Activated CD8-positive, alpha-beta memory T cell treated with anti-CD3 and anti-CD28 coated beads, Interleukin-2, amount 50 U/mL, for 4 hours (primary cell): ENCODE measurements at places on chromosomes 7 and 10.

DNA sequence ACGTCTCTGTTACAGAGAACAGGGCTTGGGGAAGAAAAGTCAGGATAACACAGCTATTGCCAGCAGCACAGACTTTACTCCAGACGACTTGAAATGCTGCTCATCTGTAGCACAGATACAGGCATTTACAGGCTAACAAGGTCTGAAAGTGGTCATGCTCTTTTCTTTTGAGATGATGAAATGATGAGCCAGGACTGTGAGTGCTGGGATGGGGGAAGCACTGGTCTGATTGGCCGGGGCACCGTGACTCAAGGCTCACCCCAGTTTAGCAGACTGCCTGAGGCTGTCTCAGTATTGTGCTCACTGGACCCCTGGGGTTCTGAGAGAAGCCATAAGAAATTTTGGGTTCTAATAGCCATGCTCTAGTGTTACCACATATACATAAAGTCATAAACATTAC is 12.4 kb downstream of the SMKR1 start:
- DNase-seq: no peak

DNA sequence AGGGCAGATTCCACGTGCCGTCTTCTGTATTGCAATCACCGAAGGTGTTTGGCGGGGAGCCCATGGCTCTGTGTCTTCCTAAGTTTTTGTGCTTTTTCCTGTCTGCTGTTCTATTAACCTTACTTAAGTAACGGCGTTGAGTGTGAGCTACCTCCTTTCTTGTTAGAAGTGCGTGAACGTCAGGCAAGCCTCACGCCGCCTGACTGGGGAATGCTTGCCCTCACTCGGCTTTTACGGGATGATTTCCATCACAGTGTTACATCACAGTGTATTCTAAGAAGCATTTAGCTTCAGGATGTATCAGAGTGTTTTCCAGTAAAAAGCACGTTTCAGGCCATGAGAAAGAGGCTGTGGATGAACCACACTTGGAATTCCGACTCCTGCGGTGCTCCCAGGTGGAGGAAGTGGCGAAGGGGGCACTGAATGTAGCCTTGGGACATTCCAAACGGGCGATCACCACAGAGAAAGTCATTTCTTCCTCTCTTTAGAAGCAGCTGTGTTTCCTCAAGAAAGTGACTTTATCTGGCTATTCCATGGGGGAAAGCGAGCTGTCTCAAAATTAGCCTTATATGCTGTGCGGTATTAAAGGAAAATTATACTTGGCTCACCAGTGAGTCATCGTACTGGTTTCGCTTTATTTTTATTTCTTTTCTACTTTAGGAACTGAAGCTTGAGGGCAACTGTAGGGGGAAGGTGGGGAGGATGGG is 290.7 kb downstream of the KLF6 start:
- no peak for DNase-seq

- peak; percentile 37 for DNase-seq
Observed at GRCh38 chr10:124688889-124689670, 55.1 kb downstream of the FAM53B start.

DNA sequence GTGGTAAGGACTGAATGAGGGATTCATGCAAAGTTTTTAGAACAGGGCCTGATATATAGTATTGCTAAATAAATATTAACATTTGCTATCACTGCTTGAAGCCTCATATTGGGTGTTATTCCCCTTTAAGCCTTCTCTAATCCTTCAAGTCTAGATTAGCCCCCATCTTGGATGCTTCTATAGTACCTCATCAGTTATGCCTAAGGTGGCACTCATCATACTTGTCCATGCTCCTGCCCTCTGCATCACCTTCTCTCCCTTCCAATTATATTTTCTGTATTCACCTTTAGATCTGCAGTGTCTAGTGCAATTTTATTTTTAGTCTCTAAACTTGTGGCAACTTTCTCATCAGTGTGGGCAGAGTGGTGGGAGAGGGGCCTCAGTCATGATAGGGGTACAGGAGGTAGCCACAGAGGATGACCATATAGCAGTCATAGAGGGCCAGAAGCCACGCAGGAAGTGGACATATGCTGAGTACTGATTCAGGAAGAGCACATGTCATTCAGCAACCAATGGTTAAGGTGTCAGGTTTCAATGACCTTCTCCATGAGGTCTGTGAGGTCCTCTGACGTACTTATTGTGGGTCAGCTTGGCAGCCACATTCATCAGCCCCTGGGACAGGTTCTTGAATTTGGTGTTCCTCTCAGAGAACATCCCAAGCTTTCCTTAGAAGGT is 2.5 kb downstream of the ENTPD1 start:
- DNase-seq: no peak

GRCh38 chr7:128812514-128813168 is 17.6 kb upstream of the FLNC start:
- no peak for DNase-seq

GRCh38 chr10:23158370-23158769 is 33.7 kb upstream of the PTF1A start:
- peak; percentile 22 for DNase-seq

DNA sequence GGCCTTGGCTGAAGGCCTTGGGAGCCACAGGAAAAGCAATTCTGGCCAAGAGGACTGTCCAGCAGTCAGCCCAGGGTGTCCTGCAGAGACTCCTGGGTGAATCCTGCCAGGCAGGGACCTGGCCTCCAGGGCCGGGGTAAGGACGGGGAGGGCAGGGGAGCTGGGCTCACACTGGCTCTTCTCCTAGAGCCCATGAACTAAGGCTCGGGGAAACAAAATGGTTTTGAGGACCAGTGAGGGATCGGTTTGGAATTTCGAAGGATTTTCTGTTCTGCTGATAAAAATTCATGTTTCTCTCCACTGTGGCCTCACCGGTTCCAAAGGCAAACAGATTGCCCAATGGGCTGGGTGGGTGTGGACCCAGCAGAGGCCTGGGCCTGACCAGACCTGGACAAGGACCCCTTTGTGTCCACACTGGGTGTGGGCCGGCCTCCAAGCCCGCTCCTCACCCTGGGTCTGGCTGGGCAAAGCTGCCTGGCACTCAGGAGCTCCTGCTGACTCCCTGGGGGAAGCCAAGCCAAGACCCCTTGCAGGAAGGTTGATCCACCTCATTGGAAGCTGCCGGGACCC is 27.3 kb downstream of the FAM20C start:
- no peak for DNase-seq

DNA sequence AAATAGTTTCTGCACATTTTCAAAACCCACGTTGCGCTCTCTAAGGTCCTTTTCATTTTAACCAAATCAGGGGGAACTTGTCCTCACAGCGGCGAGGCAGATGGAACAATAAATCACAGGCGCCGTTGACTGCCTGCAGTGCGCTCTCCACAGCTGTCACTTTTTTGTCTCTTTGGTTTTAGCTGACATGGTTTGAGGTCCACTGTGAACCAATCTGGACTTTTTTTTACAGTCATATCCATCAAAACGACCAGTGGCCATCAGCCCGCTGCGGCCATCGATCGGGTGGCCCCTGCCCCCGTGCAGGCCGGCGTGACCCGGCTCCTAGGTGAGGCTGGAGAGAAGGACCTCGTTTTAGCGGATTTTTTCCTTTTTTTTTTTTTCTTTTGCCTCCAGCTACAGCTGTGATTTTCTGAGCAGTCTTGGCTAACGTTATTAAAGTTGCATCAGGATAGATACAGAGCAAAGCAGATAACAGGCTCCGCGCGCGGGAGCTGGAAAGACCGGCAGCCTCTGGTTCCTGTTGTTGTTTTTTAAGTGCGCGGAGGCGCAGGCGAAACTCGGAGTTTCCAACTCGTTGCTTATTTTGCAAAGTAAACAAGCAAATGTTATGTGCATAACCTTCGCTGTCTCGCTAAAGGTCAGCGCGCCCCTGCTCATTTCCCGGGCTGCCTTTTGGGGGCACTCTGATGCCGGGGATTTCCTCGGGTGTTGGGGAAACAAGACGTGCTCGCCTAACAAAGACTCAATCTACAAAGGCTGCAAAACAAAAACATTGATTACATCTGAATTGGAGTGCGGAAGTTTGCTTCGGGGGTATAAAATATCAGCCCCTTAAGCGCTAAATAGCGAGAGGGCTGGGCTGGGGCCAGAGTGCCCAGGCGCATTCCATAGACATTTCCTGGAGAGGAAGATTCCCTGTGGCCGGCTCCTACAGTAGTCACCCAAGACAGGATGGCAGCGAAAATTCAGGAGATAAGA is 414.8 kb upstream of the MKI67 start:
- DNase-seq: no peak

GRCh38 chr10:106795619-106796018 is 368.9 kb downstream of the SORCS1 start:
- no peak for DNase-seq

- no peak for DNase-seq
Observed at GRCh38 chr10:46062723-46063428, 16.8 kb upstream of the MSMB start.

- no peak for DNase-seq
Observed at GRCh38 chr10:122112625-122113160, 123.7 kb downstream of the TACC2 start.

DNA sequence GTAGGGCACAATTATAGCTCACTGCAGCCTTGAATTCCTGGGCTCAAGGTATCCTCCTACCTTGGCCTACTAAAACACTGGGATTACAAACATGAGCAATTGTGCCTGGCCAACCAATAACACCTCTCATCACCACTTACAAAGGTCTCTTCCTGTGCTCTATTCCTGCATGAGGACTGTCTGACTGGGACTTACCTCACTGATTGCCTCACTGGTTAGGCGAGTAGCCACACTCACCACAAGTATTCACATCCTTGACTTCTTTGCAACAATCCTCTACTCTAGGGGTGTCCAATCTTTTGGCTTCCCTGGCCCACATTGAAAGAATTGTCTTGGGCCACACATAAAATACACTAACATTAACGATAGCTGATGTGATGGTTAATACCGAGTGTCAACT is 22.6 kb upstream of the PDIA4 start:
- no peak for DNase-seq

GRCh38 chr7:150631084-150631826 is 930 bp downstream of the GIMAP6 start:
- DNase-seq: peak; percentile 42

DNA sequence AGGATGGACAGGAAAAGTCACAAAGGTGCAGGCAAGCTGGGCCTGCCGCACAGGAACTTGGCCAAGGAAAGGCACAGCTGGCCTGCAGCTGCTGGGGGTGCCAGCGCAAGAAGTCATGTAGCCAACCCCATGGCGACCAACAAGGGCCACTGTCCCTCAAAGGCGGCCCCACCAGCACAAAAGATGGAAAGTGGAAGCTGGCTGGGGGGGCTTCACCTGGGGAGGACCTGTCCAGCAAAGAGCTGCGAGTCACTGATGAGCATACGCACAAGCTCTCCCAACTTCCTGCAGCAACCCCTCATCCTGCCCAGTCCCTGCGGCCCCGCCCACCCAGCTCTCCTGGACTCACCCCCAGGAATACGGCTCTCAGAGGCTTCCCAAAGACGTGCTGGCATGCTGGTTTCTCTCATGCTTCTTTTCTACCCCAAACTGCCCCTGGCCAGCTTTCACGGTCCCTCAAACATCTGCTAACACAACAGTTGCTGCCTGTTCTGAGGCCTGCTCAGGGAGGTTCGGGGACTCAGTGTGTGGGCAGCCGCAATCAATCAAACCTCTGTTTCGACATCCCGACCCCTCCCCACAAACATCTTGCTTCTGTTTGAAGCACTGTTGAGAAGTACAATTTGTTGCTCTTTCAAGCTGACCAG is 67.6 kb downstream of the FAM53B start:
- DNase-seq: no peak

DNA sequence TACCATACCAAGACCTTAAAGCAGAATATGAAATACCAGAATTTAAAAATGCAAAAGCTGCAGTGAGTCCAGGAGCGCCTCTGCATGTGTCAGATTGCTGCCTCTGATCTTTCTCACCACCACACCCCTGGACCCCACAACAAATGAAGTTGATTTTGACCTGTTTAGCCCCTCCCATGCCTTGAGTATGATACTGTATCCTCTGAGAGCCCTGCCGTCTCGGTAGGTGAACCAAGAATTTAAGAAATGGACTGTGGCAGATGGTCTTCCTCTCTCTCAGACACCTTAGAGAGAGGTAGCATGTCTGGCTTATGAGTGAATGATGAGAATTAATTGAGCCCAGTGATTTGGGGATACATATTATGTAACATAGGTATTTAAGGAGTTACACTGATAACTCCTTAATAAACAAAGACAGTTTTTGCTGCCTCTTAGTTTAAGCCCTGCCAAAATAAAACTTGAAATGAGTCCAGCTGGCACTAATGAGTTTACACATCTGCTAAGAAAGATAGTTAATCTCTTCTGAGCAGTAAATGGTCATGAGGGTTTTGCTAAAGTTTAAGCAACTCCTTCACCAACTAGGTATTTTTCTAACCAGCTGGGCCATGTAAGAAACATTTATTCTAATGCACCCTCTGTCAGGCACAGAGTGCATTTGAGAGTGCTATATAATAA is 4.5 kb upstream of the TFPI2 start:
- DNase-seq: no peak

DNA sequence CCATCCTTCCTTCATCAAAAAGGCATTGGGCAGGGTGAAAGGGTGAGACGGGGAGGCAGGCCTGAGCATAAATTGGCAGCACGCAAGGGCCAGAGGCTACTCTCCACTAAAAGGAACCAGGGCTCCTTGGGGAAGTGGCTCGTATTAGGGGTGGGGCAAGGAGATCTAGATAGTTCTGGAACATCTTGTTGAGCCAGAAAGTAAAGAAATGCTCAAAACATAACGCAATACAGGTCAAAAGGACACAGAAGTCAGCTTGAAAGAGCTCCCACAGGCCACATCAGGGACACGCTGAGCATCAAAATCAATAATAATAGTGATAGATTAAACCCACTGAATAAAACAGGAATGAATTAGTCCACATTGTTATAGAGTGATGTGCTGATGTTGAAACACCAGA is 203.1 kb downstream of the ELMO1 start:
- DNase-seq: no peak

DNA sequence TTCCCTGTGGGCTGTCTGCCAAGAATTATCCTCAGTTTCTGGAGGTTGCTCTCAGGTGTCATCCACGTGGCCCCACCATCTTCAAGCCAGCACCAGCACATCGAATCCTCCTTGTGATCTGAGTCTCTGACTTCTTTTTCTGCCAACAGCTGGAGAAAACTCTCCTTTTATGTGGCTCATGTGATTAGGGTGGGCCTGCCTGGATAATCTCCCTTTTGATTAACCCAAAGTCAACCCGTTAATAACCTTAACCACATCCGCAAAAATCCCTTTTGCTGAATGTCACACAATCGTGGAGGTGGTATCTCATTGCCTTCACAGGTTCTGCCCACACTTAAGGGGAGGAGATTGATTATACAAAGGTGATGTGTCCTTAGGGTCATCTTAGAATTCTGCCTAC is 73.8 kb downstream of the LRGUK start:
- no peak for DNase-seq

DNA sequence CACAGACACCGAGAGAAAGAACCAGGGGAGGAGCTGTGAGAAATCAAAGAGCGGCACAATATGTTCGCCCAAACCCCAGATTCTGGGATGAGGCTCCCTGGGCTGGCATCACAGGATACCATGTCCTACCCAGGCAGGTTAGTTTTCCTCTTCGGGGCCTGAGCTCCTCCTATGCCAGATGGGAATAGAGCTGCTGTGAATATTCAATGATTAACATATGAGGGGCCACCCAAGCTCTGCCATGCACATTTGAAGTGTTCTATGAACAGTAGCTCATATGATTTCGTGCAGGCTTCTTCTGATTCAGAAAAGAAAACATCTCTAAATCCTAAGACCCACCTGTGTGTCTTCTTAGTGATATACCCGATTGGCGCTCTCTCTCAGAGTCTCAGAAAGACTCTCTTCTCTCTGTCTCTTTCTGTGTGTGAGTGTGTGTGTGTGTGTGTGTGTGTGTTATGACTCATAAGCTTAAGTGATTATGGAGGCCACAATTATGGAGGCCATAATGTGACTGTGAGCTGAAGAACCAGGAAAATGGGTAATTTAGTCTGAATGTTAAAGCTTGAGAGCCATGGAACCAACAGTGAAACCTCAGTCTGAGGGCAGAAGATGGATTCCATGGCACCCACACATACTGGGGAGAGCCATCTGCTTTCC is 220.5 kb downstream of the KLF6 start:
- no peak for DNase-seq
